WTC11 (cell line): ENCODE measurements at places on chromosomes 6 and 20. TPM values are rescaled to one million over a fixed set of nuclear protein-coding genes. Genes with fewer than 3 reads are reported as not detected.

- H3K36me3 ChIP-seq, result no peaks in the 10 kb centered on the region
- H3K4me3 ChIP-seq, result peak overlapping the region; percentile 75
- DNase-seq, result peak; percentile 95
Measured at GRCh38 chr20:44747166-44748004, 1.7 kb downstream of the KCNK15 start.

GRCh38 chr6:148294059-148294458 lies 48.6 kb upstream of the SASH1 start:
- no peaks in the 10 kb centered on the region for H3K36me3 ChIP-seq
- H3K4me3 ChIP-seq, result no peak overlapping the region
- no peaks in the 10 kb centered on the region for H3K27me3 ChIP-seq
- H3K4me1 ChIP-seq, result peaks cover 16% of the 10 kb centered on the region

DNA sequence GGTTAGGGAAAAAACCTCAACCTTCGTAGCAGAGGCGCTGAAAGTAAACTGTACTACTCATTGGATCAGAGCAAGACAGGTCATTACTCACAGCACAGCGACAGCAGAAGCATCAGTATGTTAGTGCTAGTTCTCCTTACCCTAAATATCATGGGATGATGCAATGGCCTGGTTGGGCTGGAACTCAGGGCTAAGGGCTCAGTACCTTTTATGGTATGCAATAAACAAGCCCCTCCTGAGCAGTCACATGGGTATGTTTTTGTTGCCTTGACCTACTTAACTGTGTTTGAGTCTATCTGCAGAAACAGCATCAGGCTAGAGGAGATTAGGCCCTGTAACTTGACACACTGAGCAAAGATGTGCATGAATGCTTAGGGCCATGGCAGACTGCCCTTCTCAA lies 369.4 kb upstream of the IMPG1 start:
- peak overlapping the region; percentile 83; the same call in 1 of the 2 replicates for H3K27ac ChIP-seq
- no peak overlapping the region for H3K4me3 ChIP-seq
- peaks cover 6% of the 10 kb centered on the region for H3K36me3 ChIP-seq
- peak; percentile 29 for DNase-seq
- H3K4me1 ChIP-seq, result peaks cover 30% of the 10 kb centered on the region

DNA sequence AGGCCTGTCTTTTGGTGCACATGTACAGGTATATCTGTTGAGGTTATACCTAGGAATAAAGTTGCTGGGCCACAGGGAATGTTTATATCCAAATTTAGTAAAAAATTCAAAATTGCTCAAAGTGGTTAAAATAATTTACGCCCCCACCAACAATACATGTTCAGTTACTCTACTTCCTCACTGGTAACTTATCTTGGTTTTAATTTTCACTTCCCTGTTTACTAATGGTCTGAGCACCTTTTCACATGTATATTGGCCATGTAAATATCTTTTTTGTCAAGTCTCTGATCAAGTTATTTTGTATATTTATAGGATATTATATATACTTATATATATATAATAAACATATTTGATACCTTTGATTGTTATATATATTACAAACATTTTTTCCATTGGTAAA lies 9.7 kb downstream of the PDE7B start:
- H3K27ac ChIP-seq, result no peak overlapping the region
- no peak overlapping the region for H3K4me3 ChIP-seq
- no peaks in the 10 kb centered on the region for H3K4me1 ChIP-seq
- no peaks in the 10 kb centered on the region for H3K36me3 ChIP-seq
- DNase-seq, result no peak
- H3K27me3 ChIP-seq, result no peaks in the 10 kb centered on the region

GRCh38 chr6:160261991-160262680 lies 3.5 kb upstream of the SLC22A2 start:
- H3K36me3 ChIP-seq, result no peaks in the 10 kb centered on the region
- peaks cover 11% of the 10 kb centered on the region for H3K27me3 ChIP-seq
- H3K27ac ChIP-seq, result no peak overlapping the region
- no peak for DNase-seq
- H3K4me3 ChIP-seq, result no peak overlapping the region

- no peak overlapping the region for H3K4me3 ChIP-seq
- no peaks in the 10 kb centered on the region for H3K27me3 ChIP-seq
- peaks cover 26% of the 10 kb centered on the region for H3K4me1 ChIP-seq
- H3K36me3 ChIP-seq, result peaks cover 41% of the 10 kb centered on the region
Measured at GRCh38 chr6:17687136-17687535, 19.6 kb downstream of the NUP153 start.

- no peaks in the 10 kb centered on the region; the same call in 1 of the 2 replicates for H3K4me1 ChIP-seq
- no peak overlapping the region for H3K4me3 ChIP-seq
- H3K36me3 ChIP-seq, result no peaks in the 10 kb centered on the region
- no peak for DNase-seq
- no peaks in the 10 kb centered on the region for H3K27me3 ChIP-seq
Measured at GRCh38 chr20:15900443-15900842, 672.8 kb downstream of the KIF16B start.

DPPA5 gene
- total RNA-seq, result 5.5 to 7.6 TPM (median 6.7 TPM) in 3 replicates

MOG gene
- total RNA-seq, result 0.55 to 1.2 TPM (median 0.57 TPM) in 3 replicates

DACT2 gene
- total RNA-seq, result 3.4 to 4.9 TPM (median 3.8 TPM) in 3 replicates

DDX43 gene
- 0.39 to 0.68 TPM (median 0.60 TPM) in 3 replicates for total RNA-seq
